ENCODE measurements at places on chromosomes 1 and 21.

- DNase-seq: peak; percentile 62
Measured at GRCh38 chr1:7587108-7587772, 183.9 kb upstream of the VAMP3 start.

- DNase-seq: no peak
Measured at GRCh38 chr1:81505831-81506230, 294.9 kb upstream of the ADGRL2 start.

GRCh38 chr1:194004146-194004545, 817.7 kb upstream of the B3GALT2 start:
- no peak for DNase-seq

DNA sequence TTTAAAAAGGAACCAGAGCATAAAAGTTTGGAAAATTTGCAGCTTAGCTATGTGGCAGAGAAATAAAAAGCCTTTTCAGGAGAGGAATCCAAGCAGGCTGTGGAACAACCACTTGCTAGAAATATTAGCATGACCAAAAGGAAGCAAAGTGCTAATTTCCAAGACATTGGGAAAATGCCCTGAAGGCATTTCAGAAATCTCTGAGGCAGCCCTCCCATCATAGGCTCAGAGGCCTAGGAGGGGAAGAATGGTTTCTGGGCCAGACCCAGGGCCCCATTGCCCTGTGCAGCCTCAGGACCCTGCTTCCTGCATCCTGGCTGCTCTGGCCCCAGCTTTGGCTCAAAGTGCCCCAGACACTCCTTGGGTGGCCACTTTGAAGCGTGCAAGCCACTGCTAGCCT, 56.8 kb downstream of the TENT5C start:
- DNase-seq: no peak

GRCh38 chr1:12477936-12478611, 139.9 kb downstream of the DHRS3 start:
- DNase-seq: peak; percentile 95

Measured in posterior vena cava (tissue), 2 donors.